Natural killer cell treated with Interleukin-12 subunit alpha and Interleukin-12 subunit beta and Interleukin-15 and Interleukin-18, amount 100 ng/mL, for 72 hours (primary cell): ENCODE measurements at places on chromosomes 16 and 17.

- DNase-seq = no peak
Measured at GRCh38 chr17:40181205-40181604, 3.9 kb downstream of the RAPGEFL1 start.

DNA sequence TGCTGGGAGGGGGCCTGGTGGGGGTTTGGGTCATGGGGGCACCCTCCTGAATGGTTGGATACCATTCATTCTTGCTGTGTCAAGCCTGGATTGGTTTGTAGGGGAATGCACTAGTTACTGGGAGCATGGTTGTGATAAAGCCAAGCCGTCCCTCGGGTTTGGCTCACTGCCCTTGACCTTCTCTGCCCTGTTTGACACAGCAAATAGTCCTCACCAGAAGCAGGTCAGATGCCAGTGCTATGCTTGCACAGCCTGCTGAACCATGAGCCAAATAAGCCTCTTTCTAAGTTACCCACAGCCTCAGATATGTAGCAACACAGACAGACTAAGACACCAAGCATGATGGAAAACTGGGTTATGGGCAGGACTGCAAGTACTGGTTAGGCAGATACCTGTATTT, 14.6 kb downstream of the ZNF778 start:
- DNase-seq = no peak

DNA sequence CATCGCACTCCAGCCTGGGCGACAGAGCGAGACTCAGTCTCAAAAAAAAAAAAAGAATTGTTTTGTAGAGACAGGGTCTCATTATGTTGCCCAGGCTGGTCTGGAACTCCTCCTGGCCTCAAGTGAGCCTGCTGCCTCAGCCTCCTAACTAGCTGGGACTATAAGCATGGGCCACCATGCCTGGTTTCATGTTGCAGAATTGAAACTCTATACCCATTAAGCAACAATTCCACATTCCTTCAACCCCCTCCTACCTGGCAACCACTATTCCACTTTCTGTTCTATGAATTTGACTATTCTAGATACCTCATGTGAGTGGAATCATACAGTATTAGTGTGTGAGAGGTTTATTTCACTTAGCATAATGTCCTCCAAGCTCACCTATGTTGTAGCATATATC, 24.5 kb downstream of the RNF135 start:
- DNase-seq = no peak

GRCh38 chr16:20385844-20386832, 18.4 kb downstream of the PDILT start:
- DNase-seq = no peak

DNA sequence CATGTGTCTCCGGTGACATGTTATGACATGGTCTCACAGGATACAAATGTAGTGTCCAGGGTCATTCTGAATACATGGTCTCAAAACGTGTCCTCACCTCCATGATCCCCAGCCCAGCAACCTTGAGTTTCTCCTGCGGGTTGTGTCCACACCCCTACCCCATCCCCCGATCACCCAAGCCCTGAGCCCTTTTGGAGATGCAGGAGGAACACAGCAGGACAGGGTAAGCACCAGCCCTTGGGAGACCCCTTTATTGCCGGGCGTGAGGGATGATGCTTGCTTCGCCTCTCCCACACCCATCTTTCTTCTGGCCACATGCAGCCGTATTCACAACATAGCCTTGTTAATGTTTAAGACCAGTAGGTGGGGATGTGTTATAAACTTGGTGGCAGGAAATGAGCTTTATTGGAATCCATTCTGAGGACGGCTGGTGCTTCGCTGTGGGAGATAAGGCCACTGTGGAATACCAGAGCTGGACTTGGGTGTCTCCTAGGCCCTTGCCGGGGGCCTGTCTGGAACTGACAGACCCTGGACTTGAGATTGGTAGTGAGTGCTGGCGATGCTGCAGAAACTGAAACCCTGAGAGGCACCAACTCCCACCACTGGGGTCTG, 5.5 kb downstream of the TMEM132E start:
- DNase-seq = no peak

- peak; percentile 41 for DNase-seq
Measured at GRCh38 chr17:14320734-14321475, 20.0 kb downstream of the HS3ST3B1 start.
